ENCODE measurements at places on chromosomes 12 and 14.
A peak's percentile ranks its signal among the peaks of the same experiment; 100 is the strongest.

DNA sequence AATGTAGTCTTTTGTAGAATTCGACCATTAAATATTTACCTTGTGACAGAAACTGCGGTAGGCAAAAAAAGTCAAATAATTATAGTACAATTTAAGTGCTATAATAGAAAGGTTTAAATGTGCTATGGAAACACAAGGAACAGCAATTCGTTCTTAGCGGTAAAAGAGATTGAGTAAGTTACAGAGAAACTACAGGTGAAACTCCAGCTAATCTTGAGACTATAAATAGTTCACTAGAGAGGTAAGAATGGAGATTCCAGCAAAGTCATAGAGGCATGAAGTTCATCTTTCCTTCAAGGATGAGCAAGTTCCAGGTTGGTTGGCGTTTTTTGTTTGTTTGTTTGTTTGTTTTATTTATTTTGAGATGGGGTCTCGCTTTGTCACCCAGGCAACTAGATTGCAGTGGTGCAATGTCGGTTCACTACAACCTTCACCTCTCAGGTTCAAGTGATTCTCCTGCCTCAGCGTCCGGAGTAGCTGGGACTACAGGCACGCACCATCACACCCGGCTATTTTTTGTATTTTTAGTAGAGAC is 878 bp upstream of the R3HDM2 start:
- DNase-seq: no peak

DNA sequence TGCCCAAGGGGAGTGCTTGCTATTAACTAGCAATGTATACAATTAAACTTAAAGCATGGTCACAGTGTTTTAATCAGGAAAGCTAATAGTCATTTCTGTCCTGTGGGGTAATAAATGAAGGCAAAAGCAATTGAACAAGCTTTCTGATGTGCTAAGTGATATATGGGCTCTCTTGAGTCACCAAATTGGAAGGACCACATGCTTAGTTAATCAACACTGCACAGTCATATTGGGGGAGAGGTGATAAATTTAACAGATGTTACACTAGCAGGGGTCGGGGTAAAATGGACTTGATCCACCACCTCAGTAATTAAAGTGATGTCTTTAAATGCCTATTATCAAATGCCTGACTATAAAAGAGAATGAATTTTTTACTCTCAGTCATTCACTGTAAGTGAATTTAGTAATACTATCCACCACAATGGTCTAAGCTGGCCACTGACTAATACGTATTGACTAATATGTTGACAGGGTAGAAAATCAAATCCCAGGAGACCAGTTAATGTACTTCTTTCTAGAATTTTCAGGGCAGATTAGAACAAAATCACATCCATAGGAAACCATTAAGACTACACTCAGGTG is 736.3 kb downstream of the RPS29 start:
- no peak for DNase-seq

GRCh38 chr12:75207338-75208083 is 2.1 kb downstream of the KCNC2 start:
- no peak for DNase-seq

DNA sequence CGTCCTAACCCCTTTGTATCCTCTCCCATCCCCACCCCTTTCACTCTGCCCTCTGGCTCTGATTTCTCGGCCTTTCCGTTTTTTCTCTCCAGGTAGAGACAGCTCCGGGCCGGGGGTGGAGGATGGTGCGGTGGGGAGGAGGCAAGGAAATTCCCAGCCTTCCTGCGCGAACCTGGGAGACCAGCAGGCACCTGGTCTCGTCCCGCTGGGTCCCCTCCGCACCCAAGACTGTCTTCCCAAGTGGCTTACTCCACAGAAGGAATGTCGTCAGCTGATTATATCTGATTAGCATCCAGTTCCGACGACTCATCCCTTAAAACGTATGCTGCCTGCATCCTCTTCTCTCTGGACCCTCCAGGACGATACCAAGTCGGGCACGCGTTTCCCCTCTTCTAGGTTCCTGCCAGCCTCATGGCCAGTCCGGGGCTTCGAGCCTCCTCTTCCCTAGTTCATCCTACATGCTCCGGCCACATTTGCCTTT is 42.2 kb upstream of the CAPRIN2 start:
- peak; percentile 66 for DNase-seq

GRCh38 chr12:123076604-123077297 is 74.1 kb downstream of the PITPNM2 start:
- no peak for DNase-seq

DNA sequence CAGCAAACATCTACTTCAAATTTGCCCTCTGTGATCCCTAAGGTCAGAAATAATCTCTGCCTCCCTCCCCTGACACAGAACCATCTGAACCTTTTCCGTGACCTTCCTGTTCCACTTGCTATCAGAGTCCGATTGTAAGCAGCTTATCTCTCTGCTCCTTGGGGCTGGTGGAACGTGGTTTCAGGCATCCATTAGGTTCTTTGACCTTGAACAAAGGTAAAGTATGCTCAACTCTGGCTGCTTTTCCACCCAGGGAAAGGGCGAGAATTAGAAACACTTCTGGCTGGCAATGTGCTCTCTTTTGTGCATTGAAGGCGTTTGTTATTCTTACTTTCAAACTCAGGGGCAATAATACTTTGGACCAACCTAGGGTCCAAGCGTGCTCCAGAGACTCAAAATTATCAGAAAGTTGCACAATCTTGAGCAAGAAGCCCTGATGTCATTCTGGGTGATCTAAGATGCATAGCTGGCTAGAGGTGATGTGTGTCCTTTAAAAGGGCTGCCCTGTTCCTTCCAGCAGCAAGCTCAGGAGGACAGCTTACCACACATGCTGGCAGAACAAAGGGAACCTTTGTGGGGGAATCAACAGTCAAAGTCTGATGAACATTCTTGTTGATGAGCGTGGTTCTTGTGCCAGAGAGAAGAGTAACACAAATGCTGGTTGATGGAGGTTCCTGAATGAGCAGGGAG is 29.8 kb downstream of the ADGRD1 start:
- no peak for DNase-seq
